Hypothalamus (tissue), 51 donors: ENCODE measurements at places on chromosomes 7 and 10.

DNA sequence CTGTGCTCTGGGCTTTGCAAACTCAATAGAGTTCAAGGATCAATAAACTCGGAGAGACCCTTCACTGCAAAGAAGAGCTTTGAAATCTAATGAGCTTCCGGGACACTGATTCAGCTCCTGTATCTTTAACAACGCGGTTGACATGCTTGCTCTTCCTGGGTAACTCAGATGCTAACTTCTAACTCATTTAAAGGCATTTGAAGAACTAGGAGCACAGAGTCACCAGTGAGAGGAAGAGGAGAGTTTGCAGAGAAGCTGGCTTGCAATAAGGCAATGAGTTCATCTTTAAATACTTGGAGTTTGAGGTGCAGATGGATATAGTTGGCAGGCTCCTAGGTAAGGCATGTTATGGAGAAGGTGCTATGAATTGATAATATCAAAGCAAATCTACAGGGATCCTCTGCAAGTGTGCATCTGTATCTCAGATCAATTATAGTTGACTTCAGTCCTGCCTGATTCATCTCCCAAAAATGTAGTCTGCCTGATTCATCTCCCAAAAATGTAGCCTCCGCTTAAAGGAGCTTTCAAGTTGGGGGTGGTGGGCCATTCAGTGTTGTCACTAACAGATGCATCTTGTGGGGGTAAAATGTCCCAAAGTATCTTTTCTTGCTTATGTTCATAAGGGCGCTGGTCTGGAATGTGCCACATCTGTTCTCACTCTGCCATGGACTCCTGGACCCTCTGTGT is 182.5 kb upstream of the PRSS58 start:
- DNase-seq: no peak

DNA sequence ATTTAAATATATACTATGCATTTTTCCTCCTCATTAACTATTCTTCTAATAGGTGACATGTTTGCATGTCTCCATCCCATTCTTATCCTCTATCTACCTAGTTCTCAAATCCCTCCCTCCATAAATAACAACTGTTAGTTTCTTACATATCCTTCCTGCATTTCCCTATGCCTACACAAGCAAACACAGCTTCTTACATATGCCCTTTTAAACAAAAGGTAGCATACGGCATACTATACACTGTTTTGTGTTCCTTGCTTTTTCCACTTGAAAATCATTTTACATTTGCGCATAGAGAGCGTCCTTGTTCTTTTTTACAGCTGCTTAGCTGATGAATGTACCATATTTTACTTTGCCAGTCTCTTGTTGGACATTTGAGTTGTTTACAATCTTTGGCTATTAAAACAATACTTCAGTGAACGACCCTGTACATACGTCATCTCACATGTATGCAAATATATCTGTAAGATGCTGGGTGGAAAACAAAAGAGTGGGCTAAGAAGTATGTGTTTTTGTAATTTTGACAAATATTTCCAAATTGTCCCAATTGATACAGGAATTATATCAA is 7.8 kb downstream of the GOT1 start:
- no peak for DNase-seq

- no peak for DNase-seq
These were observed 609 bp downstream of the MAT1A start for GRCh38 chr10:80288849-80289248.

- no peak for DNase-seq
These were observed 102.7 kb downstream of the CUBN start for GRCh38 chr10:17026686-17027485.

- no peak for DNase-seq
These were observed 1.4 kb upstream of the LRRC61 start for GRCh38 chr7:150321788-150322113.

DNA sequence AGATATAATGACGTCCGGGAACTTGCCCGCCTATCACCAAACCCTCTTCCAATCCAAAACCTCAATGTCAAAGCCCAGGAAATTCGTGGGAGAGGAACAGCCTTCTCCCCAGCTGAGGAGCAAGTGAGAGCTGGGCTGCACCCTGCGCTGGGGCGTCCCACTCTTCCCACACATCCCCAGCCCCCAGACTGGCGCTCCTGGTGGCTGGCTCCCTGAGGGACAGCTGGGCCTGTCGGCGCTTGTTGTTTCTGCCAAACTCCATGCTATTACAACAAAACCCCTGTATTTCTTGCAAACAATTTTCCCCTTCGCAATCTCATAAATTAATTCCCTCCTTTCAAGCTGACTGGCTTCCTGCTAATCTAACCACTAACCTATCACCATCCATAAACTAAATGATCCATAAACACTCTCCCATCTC is 53.0 kb downstream of the GRID1 start:
- DNase-seq: peak; percentile 52

GRCh38 chr7:30751696-30752273 is at the start of gene INMT:
Gene INMT, plus strand, starts transcription at chr7:30752135. Its CDS starts 16 bp downstream, at chr7:30752151.
- no peak for DNase-seq

DNA sequence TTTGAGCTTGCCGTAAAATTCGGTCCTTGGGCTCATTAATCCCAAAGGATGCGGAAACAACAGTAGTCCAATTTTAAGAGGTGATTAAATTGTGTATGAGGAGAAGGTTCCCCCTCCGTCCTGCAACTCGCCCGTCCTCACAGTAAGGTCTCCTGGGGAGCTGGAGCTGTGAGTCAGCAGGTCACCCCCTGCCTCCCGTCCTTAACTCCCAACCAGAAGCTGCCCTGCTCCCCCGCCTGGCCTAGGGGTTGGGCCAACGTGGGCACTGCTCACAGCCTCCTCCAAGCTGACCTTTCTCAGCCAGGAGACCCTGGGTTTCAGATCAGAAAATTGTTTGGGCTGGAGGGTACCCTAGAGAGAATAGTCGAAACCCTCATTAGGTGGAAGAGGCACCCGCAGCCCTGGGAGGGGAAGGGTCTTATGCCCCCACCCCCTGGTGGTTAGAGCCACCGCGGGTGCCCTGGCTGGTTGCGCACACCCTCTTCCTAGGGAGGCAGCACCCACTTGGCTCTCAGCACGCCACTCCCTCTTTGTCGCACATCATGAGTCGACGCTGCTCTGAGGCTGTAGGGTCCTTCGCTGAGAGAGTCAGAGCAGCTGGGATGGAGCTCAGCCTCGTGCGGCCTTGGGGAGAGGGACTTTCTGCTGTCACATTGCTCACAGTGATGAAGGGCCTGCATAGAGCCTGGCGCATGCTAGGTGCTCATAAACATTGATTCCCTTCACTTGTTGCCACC is 131.2 kb downstream of the TACC2 start:
- no peak for DNase-seq

GRCh38 chr10:77504196-77504872 is 133.3 kb downstream of the KCNMA1 start:
- DNase-seq: no peak

DNA sequence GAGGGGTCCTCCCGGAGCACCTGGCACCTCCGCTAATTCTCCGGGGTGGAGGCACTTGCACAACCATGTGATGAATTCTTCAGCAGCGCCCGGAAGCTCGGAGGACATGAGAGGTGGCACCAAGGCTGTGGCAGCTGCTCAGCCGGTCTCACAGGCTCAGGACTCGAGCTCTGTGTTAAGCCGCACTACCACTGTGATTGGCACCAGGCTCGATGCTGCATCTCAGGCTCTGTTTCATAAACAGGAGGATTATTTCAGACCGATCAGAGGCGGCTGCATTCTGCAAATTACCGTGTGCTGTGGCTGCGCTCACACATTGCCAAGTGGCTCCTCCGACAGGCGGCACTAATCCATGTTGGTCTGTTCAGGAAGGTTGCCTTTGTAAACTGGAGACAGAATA is 495.2 kb downstream of the DNAJB6 start:
- no peak for DNase-seq

DNA sequence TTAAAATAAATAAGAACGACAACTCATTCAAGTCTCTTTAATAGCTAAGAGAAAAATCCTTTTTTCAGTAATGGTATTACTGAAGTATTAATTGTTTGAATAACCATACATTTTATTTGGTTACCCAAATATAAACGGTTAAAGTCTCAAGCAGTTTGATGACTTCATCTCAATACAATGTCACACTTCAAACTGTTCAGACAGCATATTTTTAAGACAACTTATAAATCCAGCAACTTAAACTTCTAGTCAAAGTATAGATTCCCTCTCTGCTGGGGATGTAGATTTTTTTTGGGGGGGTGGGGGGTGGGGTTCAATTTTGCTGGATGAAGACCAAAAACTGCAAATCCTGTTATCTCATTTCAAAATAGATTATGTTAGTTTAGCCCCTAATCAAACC is 42.0 kb downstream of the GNA12 start:
- DNase-seq: no peak

DNA sequence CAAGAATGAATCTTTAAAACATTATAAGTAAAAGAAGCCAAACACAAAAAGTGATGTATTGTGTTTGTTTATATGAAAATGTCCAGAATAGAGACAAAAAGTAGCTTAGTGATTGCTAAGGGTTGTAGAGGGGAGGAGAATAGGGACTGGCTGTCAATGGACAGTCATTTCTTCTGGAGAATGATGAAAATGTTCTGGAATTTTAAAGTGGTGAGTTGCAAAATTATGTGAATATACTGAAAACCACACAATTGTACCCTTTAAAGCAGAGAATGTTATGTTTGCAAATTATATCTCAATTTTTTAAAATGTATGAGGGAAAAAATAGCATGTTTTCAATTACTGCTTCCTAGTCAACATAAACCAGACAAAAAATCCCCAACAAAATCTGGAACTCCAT is 174.2 kb downstream of the KMT2E start:
- no peak for DNase-seq

- DNase-seq: peak; percentile 48
These were observed 9.6 kb downstream of the PSD start for GRCh38 chr10:102408728-102409603.

DNA sequence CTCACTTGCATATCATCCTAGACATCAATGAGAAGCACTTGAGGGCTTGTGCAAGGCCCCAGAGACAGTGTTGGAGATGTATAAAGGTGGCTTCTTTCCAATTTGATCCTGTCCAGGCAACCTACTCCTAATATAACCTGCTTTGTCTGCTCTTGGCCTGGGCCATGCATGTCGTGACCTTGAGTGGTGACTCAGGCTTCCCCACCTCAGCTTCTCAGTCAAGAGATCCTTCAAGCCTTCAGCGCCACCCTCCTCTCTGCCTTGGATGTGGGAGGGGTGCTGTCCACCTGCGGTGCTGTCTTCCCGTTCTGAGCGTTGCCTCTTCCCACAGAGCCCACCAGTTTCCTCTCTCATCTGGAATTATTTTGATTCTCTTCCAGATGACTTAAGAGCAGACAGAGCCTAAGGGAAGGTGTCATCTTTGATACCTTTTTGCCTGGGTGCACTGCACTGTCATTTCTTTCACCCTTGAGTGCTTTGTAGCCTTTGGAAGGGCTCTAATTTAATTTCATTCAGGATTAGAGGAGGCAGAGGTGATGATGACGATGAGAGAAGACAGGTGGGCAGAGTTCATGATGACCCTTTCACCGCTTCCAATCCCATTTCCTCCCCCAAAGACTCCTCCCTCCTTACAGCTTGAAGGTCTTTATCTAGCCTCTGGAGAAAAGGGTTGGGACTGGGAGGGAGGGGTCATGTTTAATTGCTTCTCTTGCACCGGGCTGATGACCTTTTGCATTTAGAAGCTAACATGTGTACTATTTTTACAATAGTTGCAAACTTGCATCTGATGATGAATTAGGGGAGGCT is 6.9 kb downstream of the LSMEM1 start:
- DNase-seq: no peak

DNA sequence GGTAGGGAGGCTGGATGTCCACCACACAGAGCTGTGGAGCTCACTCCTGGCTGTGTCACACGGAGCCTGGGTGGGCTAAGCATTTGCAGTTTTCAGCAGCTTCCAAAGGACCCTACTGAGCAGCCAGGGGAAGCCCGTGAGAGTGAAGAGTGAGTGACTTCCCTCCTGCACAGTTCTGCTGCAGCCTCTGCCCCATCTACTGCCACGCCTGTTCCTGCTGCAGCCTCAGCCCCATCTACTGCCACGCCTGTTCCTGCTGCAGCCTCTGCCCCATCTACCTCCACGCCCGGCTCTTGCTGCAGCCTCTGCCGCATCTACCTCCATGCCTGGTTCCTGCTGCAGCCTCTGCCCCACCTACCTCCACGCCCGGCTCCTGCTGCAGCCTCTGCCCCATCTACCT is 12.2 kb downstream of the ADAM8 start:
- DNase-seq: no peak

- no peak for DNase-seq
These were observed 265.4 kb upstream of the SLC26A5 start for GRCh38 chr7:103711413-103711812.

- DNase-seq: no peak
These were observed 1.8 kb downstream of the TMEM26 start for GRCh38 chr10:61451357-61451756.

DNA sequence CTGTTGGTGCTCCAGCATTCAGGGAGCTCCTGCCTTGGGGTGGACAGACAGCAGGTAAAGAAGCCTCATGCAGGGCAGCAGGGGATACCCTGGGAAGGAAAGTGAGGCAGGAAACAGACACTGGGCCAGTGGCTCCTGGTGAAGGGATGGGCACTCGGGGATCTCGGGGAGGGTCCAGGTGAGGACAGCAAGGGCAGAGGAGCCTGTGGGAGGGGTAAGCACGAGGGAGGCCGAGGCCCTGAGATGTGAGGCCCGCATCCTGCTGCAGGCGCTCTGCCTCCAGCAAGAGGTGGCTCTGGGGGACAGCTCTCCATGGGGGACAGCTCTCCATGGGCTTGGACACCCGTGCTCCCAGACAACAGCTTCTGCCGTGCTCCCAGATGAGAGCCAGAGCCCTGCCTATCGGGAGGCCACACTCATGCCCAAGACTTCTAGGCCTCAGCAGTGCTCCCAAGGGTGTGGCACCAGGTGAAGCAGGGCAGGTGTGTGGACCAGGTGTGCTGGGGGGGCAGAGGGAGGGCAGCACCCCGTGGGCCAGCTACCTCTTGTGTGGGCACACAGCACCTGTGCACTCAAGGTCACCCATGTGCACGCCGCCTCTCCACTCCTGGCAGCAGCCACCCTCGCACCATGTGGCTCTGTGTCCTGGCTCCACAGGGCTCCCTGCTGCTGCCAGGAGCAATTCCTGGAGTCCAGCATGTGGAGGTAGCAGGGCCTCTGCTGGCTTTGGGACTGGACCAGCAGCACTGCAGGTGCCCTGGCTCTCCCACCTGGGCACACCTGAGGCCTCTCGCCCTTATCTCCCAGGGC is 93.6 kb upstream of the INSIG1 start:
- no peak for DNase-seq

- DNase-seq: no peak
These were observed 36.7 kb upstream of the BTBD16 start for GRCh38 chr10:122234416-122234815.

DNA sequence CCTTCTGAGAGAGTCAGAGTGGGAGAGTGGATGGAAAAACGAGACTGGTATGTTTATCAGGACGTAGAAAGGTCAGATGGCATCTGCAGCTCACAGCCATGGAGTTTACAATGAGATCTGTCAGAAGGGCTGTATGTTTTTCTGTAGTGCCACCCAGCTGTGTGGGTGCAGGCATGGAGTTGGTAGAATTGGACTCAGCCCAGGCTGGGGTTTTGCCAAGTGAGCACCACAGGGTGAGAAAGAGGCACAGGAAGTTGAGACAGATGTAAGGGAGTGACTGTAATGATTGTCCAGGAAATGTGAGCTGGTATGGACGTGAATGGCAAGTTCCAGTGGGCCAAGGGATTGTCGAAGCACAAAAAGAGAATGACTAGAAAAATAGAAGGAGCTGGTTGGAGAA is 9.1 kb upstream of the ZYX start:
- DNase-seq: peak; percentile 67
